ENCODE measurements at places on chromosomes 5 and 9.

DNA sequence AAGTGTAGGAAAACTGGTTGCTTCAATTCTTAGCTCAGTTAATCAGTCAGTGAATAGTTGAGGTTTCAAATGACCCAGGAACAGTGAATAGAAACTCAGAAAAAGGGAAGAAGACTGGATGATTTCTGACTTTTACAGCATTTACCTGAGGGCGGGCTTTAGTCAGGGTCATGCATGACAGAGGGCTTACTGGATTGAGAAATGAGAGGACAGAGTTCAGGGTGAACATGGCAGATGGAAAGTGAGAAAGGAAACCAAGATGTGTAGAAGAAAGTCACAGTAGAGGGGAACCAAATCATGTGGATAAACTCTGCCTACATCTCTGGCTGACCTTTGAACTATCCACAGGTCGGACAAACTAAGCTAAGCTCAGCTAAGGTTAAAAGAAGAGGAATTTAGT lies 596.0 kb downstream of the SEMA5A start:
- DNase-seq = no peak

DNA sequence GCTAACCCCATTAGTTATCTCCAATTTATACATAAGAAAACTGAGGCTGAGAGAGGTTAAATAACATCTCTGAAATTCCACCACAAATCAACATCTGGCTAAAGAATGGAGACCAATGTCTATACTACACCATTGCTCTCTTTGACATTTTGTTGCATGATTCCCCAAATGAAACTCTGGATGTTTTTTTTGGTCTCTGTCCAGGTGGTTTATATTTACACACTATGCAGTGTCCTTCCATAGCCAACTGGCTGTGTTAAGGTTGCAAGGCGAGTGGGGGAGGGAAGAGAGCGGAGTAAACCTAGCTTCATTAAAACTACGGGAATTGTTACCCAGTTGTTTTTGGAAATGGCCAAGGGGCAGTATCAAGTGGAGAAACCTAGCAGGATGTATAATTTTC lies 67.2 kb downstream of the KIF4B start:
- DNase-seq = no peak

- no peak for DNase-seq
Measured at GRCh38 chr5:33049842-33050241, 338.7 kb downstream of the NPR3 start.

- no peak for DNase-seq
Measured at GRCh38 chr9:115847216-115847615, 306.4 kb upstream of the PAPPA start.

DNA sequence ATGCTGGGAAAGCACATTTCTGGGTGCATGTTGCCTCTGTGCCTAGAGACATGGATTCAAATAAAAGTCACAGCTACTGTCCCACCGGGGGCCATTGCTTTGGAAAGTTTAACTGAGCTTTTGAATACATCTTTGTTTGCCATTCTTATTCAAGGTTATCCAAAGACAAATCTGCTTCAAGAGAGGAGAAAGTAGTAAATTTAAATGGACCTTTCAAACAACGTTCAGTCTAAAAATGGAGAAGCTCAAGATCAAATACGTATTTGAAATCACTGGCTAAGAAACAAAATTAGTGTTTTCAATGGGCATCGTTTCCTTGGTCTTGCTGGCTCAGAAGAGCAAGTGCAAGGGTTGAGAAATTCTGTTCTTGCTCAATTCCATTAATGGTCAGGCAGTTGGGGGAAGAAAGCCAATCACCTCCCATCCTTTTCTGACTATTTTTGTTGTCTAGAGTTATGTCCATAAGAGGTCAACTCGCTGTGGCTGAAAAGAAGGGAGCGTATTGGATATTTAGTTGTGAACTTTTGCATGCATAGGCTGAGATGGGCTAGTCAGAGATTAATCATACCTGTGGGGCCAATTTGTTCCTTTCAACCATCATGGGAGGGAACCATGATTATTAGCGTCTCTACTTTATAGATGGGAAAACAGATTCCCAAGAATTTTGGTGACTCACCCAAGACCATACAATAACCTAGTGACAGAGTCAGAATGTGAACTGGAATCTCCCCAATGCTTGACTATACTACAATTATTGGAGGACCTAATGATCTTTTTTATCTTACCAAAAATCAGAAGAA lies 276.2 kb upstream of the TNC start:
- no peak for DNase-seq

- no peak for DNase-seq
Measured at GRCh38 chr9:13481274-13481673, 201.8 kb upstream of the MPDZ start.

- no peak for DNase-seq
Measured at GRCh38 chr5:110477911-110478310, 248.6 kb downstream of the TMEM232 start.

DNA sequence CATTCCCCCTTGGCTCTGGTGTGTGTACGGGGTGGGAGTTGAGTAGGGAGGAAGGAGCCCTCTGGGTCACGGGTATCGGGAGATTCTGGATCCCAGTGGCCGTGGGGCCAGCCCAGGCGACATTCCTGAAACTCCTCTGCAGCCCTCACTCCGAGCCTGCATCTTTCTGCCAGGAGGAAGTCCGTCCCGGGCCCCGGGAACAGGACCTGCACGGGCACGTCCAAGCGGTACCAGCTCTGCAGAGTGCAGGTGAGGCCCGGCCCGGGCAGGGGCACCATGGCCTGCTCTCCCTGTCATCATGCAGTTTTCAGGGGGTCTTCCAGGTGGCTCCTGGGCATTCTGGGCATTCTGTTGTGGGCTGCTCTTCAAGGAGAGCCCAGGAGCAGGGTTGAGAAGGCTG lies 3.7 kb downstream of the ADAMTSL2 start:
- DNase-seq = no peak

DNA sequence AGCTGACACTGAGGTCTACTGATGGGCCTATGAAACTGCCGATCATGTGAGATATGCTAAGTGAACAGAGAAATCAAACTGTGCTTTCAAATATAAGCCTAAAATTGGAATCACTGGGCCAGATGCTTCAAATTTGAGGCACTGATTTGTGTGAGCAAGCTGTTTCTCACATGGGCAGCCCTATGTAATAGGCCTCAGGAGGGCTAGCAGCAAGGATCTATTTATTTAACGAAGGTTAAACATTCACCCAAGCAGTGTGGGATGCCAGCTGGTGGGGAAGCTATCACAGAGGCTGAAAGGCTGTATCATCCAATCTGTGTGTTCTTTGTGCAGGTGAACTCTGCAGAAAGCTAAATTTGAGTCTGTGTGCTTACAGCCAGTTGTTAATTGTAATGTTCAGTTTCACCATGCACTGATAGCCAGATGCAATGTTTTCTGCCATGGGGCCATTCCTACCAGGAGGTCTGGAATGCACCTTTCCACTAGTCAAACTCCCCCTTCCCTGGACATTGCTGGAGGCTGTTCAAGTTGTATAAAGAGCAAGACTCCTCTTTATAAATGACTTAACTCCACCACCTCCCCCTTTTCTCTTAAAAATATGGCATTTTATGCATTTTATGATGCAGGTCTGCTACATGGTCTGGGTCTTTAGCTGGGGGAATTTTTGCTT lies 228.9 kb downstream of the SH3GL2 start:
- no peak for DNase-seq

DNA sequence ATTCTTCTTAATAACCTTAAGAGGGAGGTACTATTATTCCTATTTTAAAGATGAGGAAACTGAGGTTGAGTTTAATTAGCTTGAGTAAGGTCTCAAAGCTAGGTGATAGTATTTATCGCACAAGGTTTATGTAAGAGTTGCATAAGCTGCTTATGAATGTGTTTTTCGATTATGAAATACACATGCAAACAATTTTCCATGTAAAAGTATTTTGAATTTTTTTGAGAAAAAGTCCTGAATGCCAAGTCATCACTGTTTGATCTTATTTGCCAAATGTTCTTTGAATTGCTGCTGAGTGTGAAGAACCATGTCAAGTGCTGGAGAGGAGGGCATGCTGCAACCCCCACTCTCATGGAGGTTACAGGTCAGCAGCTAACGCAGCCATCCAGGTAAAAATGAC lies 174.4 kb downstream of the CARTPT start:
- no peak for DNase-seq

GRCh38 chr9:29648601-29649000 lies 2075.3 kb upstream of the C9orf72 start:
- DNase-seq = no peak

DNA sequence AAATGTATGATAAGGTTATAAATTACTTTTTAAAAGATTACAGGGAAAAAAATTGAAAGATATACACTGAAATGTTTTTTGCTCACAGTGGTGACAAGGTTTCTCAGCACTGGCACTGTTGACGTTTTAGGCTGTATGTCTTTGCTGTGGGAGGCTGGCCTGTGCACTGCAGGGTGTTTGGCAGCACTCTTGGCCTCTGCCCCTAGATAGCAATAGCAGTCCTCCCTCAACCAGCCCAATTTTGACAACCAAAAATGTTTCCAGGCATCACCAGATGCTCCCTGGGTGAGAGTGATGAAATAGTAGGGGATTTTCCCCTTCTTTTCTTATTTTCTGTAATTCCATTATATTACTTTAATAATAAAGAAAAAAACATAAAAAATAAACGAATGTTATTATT lies 3.3 kb downstream of the CD274 start:
- DNase-seq = no peak

DNA sequence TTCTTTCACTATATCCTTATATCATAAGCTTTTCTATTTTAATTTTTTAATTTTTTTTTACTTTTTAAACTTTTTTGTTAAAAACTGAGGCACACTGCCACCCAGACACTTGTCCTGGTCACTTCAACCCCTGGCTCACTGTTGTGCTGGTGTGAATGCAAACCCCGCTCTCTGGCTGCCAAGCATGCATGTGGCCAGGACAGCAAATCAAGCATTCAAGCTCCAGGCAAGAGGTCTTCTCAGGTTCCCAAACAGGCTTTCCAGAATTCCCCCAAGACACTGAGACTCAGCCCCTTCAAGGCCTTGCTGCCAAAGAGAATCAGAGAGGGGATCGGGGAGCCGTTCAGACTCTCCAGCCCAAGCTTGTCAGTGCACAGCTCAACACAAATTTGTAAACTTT lies 139.9 kb downstream of the FANCC start:
- DNase-seq = no peak
